ENCODE measurements at places on chromosomes 5 and 9.

DNA sequence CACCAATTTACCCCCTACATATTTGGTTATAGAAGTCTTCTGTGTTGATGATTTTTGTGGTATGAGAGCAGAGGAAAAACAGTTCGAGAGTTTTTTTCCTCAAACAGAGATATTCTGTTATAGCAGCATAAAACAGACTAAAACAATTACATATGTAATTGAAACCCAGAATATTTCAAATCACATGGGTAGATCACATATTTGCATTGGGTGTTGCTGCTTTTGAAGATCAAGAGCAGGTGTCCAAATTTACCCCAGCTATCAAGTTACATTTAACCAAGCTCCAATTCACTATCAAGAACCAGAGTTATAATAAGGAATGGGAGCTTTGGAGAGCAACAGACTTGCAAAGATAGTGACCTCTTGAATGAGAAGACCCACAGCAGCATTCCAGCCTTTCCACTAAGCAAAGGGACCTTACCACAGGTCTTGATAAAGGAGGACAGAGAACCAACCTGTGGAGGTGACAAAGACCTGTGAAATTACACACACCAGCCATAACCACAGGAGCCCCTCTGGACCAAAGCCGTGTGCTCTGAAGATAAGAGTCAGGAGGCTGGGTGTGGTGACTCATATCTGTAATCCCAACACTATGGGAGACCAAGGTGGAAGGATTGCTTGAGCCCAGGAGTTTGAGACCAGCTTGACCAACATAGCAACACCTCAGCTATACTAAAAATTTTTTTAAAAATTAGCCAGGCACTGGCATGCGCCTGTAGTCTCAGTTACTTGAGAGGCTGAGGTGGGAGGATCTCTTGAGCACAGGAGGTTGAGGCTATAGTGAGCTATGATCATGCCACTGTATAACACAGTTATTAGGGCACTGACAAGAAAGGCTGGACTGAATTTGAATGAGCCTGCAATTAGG, 4.0 kb upstream of the CCL28 start:
- DNase-seq, result no peak

- DNase-seq, result no peak
Measured at GRCh38 chr5:57036761-57037160, 84.8 kb upstream of the MIER3 start.

DNA sequence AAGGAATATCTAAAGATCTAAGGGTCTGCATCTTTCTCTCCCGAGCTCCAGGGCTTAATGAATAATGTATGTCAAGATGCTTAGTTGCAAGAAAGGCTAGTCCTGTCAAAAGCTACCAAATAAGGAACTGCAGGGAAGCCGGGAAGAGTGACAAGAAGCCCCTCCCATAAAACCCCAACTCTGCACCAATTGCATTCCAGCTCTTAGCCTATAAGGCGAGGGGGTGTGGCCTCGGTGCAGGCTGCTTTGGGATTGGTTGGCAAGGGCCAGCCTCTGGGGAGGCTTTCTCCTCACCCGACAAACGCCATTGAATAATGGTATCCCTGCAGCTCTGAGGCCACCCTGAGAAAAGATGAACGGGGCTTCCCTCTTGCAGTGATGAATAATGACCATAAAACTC, 416.9 kb downstream of the RAB3C start:
- DNase-seq, result no peak

- no peak for DNase-seq
Measured at GRCh38 chr9:80775530-80775929, 913.8 kb downstream of the TLE1 start.

DNA sequence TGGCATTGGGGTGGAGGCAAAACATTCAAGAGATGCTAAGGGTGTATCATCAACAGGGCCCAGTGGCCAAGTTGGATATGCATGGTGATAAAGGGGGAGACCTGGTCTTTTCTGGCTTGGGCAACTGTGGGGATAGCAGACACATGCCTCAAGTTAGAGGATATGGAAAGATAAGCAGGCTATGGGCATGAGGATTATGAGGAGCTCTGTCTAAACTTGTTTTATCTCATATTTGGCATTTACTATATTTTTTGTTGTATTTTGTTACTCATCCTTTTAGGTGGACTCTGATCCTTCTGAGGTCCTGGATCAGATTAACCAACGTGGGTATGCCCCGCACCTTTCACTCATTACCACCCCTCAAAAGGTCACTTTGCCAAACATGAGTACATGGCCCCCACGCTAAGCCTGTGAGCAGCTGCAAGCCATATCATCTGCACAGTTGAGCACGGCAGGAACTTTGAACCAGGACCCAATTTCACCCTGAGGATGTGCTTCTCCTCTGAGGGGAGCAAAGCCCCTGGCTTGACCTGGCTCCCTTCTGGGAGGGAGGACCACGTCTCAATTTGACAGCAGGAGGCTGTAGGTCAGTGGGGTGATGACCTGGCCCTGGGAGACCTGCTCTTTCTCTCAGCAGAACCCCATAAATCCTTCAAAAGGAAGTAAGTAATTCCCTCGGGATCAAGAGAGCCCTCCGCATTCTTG, 71.1 kb upstream of the CD180 start:
- peak; percentile 35 for DNase-seq

DNA sequence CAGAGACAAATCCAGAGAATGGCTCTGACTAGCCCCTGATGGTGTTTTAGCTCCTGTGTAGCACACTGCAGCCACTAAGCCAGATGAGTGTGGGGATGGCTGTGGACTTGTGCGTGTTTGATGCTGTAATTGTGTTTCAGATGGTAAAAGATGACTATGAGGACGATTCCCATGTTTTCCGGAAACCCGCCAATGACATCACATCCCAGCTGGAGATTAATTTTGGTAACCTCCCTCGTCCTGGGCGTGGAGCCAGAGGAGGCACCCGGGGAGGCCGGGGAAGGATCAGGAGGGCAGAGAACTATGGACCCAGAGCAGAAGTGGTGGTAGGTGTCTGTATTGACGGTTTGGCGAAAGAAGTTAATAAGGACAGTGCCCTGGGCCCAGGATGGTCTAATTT, 38.0 kb downstream of the HABP4 start:
- no peak for DNase-seq

GRCh38 chr9:129841071-129841470, 5.8 kb downstream of the USP20 start:
- DNase-seq, result no peak

GRCh38 chr5:96012399-96012798, 50.7 kb upstream of the ELL2 start:
- no peak for DNase-seq

- DNase-seq, result no peak
Measured at GRCh38 chr5:72353046-72353445, 32.9 kb downstream of the PTCD2 start.

- no peak for DNase-seq
Measured at GRCh38 chr5:151195622-151196021, 28.3 kb downstream of the CCDC69 start.

GRCh38 chr5:143491646-143492045, 88.2 kb upstream of the NR3C1 start:
- no peak for DNase-seq

DNA sequence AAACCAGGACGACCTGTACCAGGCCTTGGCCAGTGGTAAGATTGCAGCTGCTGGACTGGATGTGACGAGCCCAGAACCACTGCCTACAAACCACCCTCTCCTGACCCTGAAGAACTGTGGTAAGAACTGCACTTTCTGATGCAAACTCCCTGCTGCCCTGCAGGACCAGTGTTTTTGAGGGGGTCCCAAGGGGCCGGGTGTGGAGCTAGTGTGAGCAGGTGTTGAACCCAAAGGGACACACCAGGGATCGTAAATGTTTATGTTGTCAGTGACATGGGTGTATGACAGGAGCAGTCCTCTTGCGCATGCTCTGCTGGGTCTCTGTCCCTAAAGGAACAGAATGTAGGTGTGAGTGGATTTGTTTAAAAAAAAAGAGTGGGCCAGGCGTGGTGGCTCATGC, 9.5 kb downstream of the GRHPR start:
- no peak for DNase-seq

- DNase-seq, result no peak
Measured at GRCh38 chr9:117528225-117528624, 113.4 kb upstream of the ASTN2 start.

- DNase-seq, result no peak
Measured at GRCh38 chr5:151463137-151464029, 16.0 kb downstream of the SLC36A1 start.

GRCh38 chr9:88045686-88046085, 71.4 kb upstream of the CDK20 start:
- DNase-seq, result no peak

GRCh38 chr9:96655198-96655851, at the start of gene PRXL2C:
Gene PRXL2C (minus strand): TSS chr9:96655317. CDS start chr9:96655281, 36 bp downstream.
- DNase-seq, result peak; percentile 78

- peak; percentile 49 for DNase-seq
Measured at GRCh38 chr9:72477930-72478518, 43.4 kb upstream of the TMC1 start.

GRCh38 chr5:103436656-103437055, 125.9 kb downstream of the NUDT12 start:
- no peak for DNase-seq

- DNase-seq, result no peak
Measured at GRCh38 chr9:121182989-121183388, 18.7 kb downstream of the RAB14 start.

DNA sequence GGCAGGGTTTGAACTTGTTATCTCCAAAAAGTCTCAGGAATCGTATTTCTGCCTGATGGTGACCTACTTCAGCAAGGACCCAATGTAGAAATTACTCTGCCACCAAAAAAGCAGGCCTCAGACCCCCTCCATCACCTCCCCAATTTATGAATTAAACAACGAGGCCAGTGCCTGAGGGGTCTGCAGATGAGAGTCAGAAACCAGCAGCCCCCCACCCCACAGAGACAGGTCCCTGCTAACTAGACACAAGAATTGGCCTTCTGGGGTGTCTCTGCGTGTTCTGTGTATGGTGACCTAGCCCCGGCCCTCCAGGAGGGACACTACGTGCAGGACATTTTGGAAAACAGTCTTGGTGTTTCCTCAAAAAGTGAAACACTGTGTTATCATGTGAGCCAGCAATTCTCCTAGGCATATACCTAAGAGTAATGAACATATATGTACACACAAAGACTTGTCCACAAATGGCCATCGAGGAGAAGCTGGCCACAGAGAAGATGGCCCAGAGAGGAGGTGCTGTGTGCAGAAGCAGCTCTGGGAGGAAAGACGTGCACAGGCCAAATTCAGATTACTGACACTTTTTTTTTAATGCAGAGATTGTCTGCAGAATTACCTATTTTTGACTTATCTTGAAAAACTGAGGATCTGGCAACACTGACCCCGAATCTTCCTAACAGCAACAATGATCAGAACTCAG, 93.8 kb downstream of the ADAMTS2 start:
- no peak for DNase-seq

GRCh38 chr5:91484662-91485061, 101.5 kb upstream of the ARRDC3 start:
- no peak for DNase-seq

DNA sequence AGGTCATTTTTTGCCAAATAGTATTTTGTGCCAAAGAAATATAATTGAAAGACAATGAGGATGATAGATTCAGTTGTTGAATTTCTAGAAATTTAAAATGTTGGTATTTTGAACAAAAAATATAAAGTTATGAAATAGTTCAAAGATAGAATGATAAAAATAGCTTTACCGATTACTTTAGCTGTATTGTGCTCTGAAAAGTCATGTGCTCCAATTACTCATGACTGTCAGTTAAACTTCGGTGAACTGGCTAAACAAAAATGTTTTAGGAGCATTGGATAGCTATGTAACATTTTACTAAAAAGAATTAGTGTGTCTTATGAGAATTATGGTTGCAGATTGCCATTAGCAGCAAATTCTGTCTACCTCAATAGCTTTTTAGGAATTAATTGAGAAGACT, 177.3 kb upstream of the VCAN start:
- no peak for DNase-seq

DNA sequence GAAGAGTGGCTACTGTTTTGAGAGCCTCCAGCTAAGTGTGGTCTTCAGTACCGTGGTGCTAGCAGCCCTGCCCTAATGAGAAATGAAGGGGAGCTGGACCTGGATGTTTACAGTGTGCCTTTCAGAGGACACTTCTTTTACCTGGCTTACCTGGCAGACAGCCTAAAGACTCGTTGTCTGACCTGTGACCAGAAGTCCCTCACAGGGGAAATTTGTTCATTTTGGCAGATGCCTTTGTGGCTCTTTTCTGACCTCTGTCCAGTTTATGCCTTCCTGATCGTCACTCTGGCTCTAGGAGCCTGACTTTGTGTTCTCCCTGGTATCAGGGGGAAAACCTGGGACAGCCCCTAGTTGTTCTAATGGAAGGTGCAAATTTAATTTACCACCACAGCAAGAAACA, 475.1 kb downstream of the DMRTA1 start:
- no peak for DNase-seq

- DNase-seq, result no peak
Measured at GRCh38 chr9:93155716-93156474, 21.8 kb upstream of the NINJ1 start.

DNA sequence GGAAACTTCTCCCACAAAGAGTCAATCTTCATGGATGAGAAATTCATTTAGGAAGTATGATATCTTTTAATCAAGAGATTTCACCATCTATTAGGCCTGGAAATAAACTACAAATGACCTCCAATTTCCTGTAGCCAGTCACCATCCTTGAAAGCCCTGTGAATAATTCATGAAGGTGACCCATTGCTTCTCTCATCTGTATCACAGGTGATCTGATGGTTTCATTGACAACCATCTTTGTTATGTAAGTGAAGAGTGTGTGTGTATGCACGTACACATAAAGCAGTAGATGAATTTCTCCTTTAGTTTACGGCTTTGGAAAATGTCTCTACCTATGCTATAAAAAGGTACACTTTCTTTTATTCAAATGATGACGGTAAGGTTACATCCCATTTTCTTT, 644.1 kb upstream of the KLF4 start:
- no peak for DNase-seq

GRCh38 chr9:129697656-129698253, 32.3 kb downstream of the PRRX2 start:
- DNase-seq, result no peak

DNA sequence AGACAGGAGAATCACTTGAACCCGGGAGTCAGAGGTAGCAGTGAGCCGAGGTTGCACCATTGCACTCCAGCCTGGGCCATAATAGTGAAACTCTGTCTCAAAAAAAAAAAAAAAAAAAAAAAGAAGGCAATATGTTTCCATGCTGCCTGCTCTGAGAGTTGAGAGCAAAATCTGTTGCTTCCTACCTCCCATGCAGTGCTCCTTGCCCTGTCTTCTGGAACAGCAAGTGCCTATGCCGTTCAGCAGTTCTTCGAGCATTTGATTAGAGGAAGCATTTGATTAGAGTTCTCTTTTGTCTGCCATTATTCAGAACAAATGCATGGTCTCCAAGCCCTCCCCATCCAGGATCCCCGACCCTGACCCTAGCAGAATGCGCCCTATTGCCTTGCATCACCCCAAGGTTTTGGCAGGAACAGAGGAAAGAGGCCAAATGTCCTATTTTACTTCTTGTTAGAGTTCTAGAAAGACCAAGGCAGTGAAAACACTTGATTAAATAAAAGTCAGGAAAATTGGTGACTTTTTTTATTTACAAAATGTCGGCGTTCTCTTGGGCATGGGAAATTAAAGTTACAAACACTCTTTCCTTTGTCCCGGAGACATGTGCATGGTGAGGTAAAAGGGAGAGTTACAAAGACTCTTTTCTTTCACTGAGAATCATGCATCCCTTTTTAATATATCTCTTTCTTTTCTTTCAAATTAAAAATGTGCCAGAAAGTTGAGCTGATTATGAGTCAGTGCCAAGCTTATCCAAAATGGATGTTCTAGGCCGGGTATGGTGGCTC, 27.8 kb upstream of the FSD1L start:
- no peak for DNase-seq
